ENCODE measurements at places on chromosomes 5 and 9.

GRCh38 chr9:94993160-94993820 lies 266.8 kb downstream of the AOPEP start:
- no peak for DNase-seq

DNA sequence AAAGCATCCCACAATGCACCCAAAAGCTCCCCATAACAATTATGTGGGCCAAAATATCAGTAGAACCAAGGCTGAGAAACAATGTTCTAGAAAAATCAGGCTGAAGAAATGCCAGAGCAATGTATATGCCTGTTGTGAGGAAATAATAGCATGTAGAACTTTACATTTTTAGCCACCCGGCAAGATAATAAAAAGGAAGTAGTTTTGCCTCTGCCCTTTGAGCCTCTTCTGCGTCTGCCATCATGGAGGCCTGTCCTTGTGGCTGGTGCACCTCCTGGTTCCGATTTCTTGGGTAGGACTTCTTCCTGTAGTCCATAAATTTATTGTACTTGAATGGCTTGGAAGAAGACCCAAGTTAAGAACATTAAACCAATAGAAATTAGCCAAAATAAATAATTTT lies 38.9 kb upstream of the TNFAIP8 start:
- DNase-seq = no peak

GRCh38 chr5:177366528-177367322 lies 9.0 kb downstream of the RGS14 start:
- DNase-seq = no peak

DNA sequence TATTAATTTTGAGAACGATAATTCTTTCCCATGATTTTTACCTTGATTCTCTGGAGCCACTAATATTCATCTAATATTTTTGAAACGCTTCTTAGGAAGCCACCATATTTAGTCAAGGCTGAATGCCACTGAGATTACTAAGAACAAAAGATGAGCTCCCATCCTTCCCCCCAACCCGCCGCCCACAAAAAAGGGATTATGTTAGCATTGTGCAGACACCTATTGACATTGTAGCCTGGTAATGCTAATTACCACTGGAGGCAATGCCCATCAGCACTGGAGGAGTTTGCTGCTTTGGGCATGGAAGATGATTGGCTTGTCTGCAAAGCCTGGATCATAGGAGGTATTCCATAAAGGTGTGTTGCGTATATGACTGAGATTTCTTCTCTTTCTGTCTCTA lies 739.1 kb upstream of the WWC1 start:
- DNase-seq = no peak
